ENCODE measurements at places on chromosomes 2 and 18.
A peak's percentile ranks its signal among the peaks of the same experiment; 100 is the strongest.

DNA sequence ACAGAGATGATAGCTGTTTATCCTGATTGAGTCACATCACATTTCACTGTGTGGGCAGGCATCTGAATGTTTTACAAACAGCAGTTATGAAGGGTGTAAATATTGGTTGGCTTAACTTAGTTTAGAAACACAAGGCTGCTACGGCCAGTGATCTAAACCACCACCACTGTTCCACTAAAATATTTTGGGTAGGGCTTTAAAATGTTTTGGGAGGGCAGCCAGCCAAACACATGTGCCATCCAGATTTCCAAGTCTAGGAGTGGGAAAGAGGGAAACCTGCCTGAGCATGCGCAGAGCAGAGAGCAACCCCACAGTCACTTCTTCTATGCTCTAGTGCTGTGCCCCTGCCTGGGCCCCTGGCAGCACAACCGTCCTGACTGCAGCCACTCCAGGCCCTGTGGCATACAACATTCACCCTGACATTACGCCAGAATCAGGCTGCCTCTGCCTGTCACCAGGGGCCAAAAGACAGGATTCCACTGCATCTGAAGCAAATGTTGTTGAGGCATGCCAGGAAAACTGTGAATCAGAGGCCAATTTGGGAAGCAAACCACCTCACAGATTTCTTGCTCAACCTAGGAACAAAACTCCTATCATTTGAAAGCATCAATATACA is 74.8 kb upstream of the COL5A2 start:
- no peak for DNase-seq

DNA sequence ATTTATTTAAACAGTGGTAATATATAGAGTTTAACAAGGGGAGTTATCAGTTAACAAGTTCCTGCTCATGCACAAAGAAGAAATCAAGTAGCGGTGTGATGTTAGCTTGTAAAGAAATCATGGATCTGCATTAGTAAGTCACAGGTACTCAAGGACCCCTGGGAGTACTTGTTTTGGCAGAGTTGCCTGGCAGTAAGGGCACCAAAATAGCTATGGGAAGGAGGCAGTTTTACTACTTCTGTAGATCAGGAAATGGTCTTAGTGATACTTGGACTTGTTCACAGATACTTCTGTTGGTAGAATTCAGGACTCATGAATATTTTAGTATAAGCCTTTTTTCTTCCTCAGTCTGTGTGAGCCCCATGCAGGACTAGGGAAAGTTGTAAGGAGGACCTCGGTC is 107.3 kb upstream of the IL1R2 start:
- DNase-seq = peak; percentile 7

GRCh38 chr2:147863835-147864234 is 19.0 kb downstream of the ACVR2A start:
- no peak for DNase-seq

GRCh38 chr18:67508146-67508545 is 8.4 kb downstream of the DSEL start:
- DNase-seq = no peak

GRCh38 chr2:224442071-224442967 is 40.4 kb upstream of the FAM124B start:
- no peak for DNase-seq

GRCh38 chr2:31247711-31248110 is 13.8 kb downstream of the EHD3 start:
- DNase-seq = no peak

DNA sequence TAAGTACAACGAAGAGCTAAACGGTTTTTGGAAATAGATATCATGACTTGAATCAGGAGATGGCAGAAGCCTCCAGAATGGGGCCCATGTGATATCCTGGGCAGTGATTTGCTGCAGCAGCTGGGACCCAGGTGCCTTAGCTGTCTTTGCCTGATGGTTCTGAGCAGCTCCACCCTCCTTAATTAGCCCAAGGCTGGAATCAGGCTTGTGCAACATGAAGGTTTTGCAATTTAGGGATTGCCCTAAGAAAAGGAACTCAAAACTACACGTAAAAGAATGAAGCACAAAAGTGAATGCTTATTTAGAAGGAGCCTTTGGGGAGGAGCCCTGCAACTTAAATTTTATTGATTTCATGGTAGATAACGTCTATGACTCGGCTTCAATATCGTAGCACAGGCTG is 17.3 kb upstream of the CNDP2 start:
- no peak for DNase-seq

- no peak for DNase-seq
Measured at GRCh38 chr2:72289283-72289682, 141.6 kb upstream of the CYP26B1 start.

GRCh38 chr2:178391701-178392100 is 59.3 kb downstream of the PRKRA start:
- no peak for DNase-seq

GRCh38 chr18:59996370-59996966 is 96.7 kb downstream of the PMAIP1 start:
- peak; percentile 51 for DNase-seq

DNA sequence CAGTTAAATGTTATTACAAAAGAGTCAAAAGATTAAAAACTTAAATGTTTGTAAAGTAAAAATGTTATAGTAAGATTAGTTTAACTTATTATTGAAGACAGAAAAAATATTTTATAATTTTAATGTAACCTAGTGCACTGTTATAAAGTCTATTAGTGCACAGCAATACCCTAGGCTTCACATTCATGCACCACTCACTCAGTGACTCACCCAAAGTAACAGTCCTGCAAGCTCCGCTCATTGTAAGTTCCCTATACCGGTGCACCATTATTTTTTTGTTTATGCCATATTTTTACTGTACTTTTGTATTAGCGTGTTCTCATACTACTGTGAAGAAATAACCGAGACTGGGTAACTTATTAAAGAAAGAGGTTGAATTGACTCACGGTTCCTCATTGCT is 759.7 kb upstream of the CDH7 start:
- DNase-seq = no peak

DNA sequence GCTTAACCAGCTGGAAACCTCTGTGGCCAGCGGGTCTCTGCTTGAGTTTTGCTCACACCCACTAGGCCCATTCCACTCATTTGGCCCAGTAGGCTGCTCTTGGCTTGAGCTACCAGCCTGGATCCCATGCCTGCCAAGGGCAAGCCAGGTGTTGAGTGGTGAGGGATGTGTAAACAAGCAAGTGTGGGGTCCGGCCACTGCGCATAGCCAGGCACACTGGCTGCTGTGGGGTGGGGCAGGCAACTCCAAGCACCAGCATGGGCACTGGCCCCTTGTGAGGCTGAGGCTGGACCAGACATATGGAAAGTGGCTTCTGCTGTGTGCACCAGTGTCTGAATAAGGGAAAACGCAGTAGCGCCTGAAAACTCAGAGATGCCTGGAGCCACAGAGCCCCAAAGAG is 732.7 kb downstream of the NR4A2 start:
- no peak for DNase-seq

GRCh38 chr2:198127627-198128026 is 323.2 kb downstream of the PLCL1 start:
- peak; percentile 24 for DNase-seq
